Colonic mucosa (tissue), 4 donors: ENCODE measurements at places on chromosomes 4 and X.

- DNase-seq: no peak
Measured at GRCh38 chr4:53598483-53598882, 7.2 kb upstream of the LNX1 start.

GRCh38 chrX:51163730-51164129 is 168.9 kb upstream of the NUDT10 start:
- DNase-seq: no peak

DNA sequence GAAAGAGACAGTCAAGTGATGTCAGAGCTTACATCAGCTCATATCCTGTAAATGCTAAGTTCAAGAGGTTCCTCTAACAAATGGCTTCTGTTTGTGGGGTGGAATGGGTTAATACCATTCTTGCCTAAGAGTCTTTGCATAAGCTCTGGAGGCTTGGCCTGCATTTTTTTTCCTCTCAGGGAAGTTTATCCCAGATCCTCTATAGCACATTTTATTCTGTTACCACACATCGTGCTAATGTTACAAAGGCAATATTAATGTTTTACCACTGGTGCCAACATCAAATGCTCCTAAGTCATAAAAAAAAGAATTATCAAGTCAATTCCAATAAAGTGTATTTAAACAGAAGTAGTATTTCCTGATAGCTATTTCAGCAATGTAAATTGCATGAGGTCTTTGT is 2.9 kb upstream of the ADH6 start:
- no peak for DNase-seq

GRCh38 chrX:19370061-19370460 is 26.3 kb downstream of the PDHA1 start:
- DNase-seq: no peak

DNA sequence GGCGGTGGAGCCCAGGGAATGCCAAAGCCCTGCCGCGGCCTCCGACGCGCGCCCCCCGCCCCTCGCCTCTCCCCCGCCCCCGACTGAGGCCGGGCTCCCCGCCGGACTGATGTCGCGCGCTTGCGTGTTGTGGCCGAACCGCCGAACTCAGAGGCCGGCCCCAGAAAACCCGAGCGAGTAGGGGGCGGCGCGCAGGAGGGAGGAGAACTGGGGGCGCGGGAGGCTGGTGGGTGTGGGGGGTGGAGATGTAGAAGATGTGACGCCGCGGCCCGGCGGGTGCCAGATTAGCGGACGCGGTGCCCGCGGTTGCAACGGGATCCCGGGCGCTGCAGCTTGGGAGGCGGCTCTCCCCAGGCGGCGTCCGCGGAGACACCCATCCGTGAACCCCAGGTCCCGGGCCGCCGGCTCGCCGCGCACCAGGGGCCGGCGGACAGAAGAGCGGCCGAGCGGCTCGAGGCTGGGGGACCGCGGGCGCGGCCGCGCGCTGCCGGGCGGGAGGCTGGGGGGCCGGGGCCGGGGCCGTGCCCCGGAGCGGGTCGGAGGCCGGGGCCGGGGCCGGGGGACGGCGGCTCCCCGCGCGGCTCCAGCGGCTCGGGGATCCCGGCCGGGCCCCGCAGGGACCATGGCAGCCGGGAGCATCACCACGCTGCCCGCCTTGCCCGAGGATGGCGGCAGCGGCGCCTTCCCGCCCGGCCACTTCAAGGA is at the start of gene FGF2:
Gene FGF2 (plus strand): TSS at position 279 of the 705 bp plus-strand sequence. CDS start 344 bp downstream, at position 623.
- DNase-seq: peak; percentile 52

DNA sequence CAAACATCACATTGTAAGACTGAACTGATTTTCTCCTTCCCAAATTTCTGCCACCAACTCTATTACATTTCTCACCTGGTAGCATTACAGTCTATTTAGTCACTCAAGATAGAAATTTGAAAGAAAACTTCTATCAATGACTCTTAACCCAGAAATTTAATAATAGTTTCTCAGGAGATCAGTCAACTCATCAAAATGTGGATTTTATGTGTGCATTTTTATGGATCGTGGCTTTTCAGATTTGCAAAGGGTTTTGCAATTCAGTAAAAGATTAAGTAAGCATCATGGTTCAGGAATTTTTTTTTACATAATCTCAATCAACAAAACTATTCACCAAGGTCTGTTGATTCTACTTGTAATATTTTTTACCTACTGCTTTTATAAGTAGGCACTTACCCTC is 111.1 kb downstream of the CFAP299 start:
- no peak for DNase-seq

- DNase-seq: peak; percentile 72
Measured at GRCh38 chrX:49071877-49072711, 1.7 kb downstream of the PRAF2 start.

DNA sequence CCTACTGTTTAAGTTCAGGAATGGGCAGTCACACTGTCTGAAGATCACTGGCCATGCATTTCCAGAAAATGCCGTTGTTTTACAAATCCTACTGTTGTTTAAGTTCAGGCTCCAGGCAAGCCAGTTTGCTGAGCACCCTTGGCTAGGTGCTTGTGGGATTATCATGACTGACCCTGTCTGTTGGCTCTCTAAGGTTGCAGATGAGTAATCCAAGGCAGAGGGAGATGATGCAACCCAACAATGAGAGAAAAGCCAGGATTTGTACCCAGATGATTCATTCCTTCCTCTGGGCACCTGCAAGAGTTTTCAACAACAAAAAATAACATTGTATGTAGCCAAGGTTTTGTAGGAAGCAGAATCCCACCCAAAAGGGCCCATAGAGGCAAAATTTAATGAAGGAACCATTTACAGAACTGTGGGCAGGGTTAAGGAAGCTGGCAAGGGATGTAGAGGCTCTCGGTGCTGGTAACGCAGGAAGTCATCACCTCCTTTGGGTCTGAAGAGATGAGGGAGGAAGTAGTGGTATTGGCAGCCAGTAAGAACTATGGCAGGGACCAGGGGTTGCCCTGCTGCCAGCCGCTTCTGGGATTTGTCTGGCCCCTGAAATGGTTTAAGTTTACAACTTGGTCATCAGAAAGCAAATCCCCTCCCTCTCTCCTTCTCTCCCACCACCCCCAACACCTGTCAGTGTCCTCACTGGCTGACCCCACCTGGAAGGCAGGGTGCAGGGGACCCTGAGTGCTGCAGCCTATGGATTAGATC is 54.8 kb downstream of the MSX1 start:
- no peak for DNase-seq
